ENCODE measurements at places on chromosomes 11 and 22. TPM values are rescaled to one million over a fixed set of nuclear protein-coding genes. Genes with fewer than 3 reads are reported as not detected.

The MRGPRX3 gene
- total RNA-seq = not detected

The TTLL1 gene
- 6.7 TPM for total RNA-seq

The FGF4 gene
- not detected for total RNA-seq

The SLN gene
- total RNA-seq = not detected

The MS4A3 gene
- not detected for total RNA-seq

The HEPN1 gene
- not detected for total RNA-seq

The IGLL5 gene
- not detected for total RNA-seq

The OR2AG2 gene
- 0.43 TPM for total RNA-seq

The DLAT gene
- 77.5 TPM for total RNA-seq

The CHEK2 gene
- total RNA-seq = 17.8 TPM

The KBTBD3 gene
- 5.6 TPM for total RNA-seq

The TMEM121B gene
- total RNA-seq = 0.50 TPM

The UPK3A gene
- total RNA-seq = not detected

The CASP5 gene
- 0.72 TPM for total RNA-seq

The PAMR1 gene
- total RNA-seq = 0.65 TPM

The TPBGL gene
- total RNA-seq = 0.07 TPM

The APOC3 gene
- total RNA-seq = not detected

The CD3G gene
- total RNA-seq = not detected

The RCE1 gene
- 14.0 TPM for total RNA-seq

The RFPL1 gene
- total RNA-seq = not detected

The TUBA8 gene
- 9.5 TPM for total RNA-seq

The APOBEC3B gene
- total RNA-seq = 5.9 TPM

The RTN4R gene
- total RNA-seq = 1.1 TPM
